Myocyte (in vitro differentiated cells): ENCODE measurements at places on chromosomes 1 and 21.

DNA sequence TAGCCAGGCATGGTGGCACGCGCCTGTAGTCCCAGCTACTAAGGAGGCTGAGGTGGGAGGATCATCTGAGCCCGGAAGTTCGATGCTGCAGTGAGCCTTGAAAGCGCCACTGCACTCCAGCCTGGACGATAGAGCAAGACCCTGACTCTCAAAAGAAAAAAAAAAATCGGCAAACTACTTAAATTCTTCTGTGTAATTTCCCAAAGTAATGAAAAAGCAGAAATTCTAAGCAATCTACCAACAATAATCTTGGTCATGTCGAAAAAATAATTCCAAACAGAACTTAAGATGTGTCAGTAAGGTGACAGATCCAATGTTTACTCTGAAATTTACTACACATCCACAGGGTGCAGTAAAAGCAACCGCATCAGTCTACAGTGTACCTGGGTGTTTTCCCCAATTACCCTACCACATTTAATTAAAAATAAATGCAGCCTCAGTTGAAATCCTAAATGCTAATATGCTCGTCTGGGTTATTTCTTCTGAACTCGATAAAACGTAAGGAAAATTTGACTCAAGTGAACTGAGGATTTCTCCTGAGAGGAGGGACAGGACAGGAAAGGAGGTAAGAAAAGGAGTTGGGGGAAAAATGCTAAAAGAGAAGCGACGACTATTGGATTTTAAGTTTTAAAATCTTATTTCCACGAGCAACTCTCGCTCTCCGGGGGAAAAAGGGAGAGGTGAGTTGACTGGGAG, 801 bp downstream of the EPRS1 start:
- DNase-seq, result peak; percentile 1

DNA sequence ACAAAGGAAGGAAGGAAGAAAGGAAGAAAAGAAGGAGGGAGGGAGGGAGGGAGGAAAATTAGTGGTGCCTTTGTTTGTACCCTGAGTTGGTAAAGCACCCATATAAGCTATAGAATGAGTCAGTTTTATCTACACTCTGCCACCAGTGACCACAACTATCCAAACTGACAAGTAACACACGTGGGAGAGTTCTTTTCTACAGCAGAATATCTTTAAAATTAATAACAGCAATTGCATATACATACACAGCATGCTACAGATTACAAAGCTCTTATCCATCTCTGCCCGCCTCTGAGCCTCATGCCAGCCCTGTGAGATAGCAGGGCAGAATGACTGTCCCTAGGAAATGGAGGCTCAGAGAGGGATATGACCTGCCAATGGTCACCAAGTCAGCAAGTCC, 20.3 kb downstream of the CDCP2 start:
- no peak for DNase-seq

GRCh38 chr1:68205794-68206358, 26.4 kb downstream of the WLS start:
- no peak for DNase-seq

- no peak for DNase-seq
These were observed 16.7 kb downstream of the DDX59 start for GRCh38 chr1:200653022-200653462.

- DNase-seq, result no peak
These were observed 53.8 kb downstream of the PCNX2 start for GRCh38 chr1:233241759-233242158.

GRCh38 chr1:222618001-222618879, at the start of gene MIA3:
Gene MIA3 (plus strand): TSS chr1:222618097. CDS start chr1:222618111, 14 bp downstream.
- peak; percentile 78 for DNase-seq

DNA sequence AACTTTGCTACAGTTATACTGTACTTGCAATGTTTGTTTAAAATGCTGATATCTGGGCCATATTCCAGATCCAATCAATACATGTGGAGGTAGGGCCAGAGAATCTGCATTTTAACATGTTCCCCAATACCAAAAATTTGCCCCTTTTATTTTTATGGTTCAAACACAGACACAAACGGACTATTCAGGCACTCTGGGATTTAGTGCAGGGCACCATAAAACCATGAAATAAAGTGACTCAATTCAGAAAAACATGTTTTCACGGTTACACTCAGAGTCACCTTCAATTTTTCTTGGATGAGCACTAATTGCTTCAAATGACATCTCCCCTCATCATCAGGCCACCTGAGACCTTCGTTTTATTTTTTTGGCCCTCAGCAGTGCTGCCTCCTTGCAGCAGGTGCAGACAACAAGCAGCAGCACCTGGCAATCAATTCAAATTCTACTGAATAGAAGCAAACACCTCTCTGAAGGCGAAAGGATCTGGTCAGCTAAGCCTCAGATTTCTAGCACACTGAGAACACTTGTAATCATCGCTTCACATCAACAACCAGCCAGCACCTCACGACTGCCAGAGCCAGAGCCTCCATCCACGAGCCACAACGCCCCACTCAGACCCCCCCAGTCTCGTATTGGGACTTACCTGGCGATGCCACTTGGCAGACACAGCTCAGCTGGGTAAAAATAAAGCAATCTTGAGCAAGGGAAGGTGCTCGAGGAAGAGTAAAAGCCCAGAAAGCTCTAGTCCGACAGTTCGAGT, 1.1 kb downstream of the ERO1B start:
- DNase-seq, result no peak

DNA sequence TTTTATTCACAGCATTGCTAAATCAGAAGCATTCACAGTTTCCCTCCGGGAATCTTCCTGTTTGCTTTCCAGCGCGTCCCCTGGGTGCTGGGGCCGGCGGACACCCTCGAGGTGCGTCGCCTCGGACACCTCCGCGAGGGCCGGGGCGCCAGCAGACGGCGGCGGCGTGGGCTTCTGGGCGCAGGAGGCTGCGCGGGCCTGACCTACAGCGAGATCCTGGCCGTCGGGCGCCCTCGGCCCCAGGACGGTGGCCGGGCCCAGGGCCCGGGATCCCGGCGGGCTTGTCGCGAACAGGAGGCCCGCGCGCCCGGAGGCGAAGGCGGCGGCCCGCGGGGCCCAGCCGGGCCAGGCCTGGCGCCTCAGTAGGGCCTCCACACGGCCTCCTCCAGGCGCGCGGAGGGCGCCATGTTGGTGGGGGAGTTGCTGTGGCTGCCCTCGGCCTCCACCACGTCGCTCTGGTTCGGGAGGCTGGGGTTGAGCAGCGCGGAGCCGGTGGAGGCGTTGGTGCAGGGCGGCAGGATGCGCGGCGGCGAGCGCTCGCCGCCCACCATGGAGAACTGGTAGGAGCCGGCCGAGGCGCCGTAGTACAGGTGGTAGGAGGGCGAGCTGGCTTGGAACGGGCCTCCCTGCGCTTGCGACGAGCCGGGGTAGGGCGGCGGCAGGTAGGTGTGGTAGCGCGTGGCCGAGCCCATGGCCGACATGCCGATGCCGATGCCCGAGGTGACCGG, 123.1 kb downstream of the CLIC6 start:
- no peak for DNase-seq
